Activated CD8-positive, alpha-beta memory T cell treated with anti-CD3 and anti-CD28 coated beads, Interleukin-2, amount 10 ng/mL, durations not matched to agents 7 days and 5 days (primary cell): ENCODE measurements at places on chromosomes 5 and 9. TPM values are rescaled to one million over a fixed set of nuclear protein-coding genes. Genes with fewer than 3 reads are reported as not detected.

- DNase-seq: no peak
Measured at GRCh38 chr9:115880221-115880885, 273.2 kb upstream of the PAPPA start.

- no peak for DNase-seq
Measured at GRCh38 chr5:17261075-17261474, 43.6 kb downstream of the BASP1 start.

DNA sequence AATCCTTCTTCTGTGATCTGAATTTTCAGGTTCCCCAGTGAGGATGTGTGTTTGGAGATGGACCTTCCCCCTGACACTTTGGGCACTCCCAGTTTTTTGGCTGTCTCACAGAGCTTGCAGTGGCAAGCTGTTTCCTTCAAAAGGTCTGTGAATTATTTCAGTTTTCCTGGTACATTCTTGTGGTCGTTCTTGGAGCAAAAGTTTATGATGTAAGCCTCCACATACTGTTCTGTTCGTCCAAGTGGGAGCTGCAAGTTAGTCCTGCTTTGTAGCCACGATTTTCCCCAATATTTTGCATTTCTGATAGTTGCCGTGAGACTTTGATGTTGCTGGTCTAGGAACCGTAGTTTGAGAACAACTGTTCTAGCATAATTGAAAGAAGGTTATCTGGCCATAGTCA, 88.3 kb downstream of the MTAP start:
- no peak for DNase-seq

DNA sequence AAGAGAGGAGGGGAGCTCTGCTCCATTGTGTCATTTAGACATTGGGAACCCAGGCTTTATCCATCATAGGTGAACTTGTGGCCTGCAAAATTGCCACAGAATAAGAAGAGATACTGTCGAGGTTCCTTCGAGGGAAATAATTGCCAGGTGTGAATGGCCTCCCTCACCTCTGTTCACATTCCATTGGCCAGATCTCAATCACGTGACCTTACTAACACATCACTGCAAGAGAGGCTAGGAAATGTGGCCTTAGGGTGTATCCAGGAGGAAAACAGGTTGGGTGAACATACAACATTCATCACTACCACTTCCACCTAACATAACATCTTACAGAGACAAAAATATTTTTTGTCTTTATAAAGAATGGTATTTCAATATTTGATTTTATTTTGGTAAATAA, 182.1 kb downstream of the FBXL7 start:
- DNase-seq: no peak

The MSX2 gene
- total RNA-seq: not detected

GRCh38 chr5:112914584-112914983, 7.4 kb downstream of the REEP5 start:
- no peak for DNase-seq

The MSANTD3 gene
- 20.9 TPM for total RNA-seq

DNA sequence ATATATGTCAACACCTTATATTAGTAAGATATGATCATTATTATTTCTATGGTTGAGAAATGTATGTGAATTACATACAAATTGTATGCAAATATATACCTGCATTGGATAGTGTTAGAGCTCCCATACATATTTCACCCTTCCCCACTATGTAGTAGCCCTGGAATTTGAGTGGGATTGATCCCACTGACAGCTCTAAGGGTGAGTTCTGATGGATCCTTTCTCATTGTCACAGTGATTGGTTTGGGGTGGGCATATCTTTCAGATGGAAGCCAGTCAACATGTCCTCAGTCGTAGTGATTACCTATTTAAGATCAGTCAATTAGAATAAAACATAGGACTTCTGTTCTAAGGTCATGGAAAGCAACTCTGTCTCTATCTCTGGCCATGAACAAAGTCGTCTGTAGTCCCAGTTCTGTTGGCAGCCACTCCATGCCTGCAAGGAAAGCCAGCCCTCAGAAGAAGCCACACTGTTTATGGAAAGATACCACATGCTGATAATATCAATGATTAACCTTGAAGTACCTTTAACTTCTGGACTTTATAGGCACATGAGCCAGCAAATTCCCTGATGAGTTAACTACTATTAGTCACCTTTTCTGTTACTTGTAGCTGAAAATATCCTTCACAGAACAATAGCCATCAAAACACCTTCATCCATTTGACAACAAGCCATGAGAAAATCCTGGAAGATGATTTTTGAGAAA, 5.1 kb upstream of the CCDC192 start:
- no peak for DNase-seq

The HSD17B4 gene
- 62.0 TPM for total RNA-seq

- DNase-seq: no peak
Measured at GRCh38 chr9:32854271-32854670, 70.9 kb downstream of the TMEM215 start.
